ENCODE measurements at places on chromosomes 11 and 22. TPM values are rescaled to one million over a fixed set of nuclear protein-coding genes. Genes with fewer than 3 reads are reported as not detected.

DNA sequence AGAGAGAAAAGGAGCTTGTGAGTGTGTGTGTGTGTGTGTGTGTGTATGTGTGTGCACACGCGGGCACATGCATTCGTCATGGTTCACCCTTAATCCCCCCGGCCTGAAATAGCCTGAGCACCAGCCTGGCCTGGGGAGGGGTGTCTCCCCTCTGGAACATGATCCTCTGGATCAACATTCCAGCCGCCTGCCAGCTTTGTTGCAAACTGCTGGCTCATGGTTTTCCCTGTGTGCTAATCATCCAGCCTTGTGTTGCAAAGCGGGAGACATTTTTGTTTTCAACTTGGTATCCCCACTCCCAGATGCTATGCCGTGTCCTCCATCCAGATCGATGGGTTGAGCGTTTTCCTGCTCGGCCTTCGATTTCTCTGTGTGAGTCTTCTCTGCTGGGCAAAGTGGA lies 94.3 kb downstream of the FEZ1 start:
- peak; percentile 61 for DNase-seq

- DNase-seq = peak; percentile 65
Measured at GRCh38 chr11:112279901-112280267, 19.2 kb upstream of the PLET1 start.

GRCh38 chr11:61926235-61926634 lies 8.9 kb upstream of the RAB3IL1 start:
- DNase-seq = no peak

GRCh38 chr11:12274056-12274455 lies 103.3 kb upstream of the PARVA start:
- no peak for DNase-seq

GRCh38 chr11:27085111-27085510 lies 44.5 kb downstream of the BBOX1 start:
- no peak for DNase-seq

DNA sequence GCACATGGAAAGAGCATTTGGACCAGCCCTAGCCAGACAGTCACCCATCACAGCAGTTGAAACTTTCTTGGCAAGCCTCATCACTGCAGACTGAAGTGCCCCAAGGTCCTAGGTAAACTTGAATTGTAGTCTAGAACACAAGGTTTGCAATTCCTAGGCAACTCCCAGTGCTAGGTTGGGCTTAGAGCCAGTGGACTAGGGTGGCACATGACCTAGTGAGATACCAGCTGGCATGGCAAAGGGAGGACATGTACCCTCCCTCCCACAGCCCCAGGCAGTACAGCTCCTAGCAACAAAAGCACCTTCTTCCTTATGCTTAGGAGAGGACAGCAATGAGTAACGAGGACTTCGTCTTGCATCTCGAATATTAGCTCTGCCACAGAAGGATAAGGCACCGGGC lies 889.5 kb downstream of the JRKL start:
- no peak for DNase-seq

- DNase-seq = no peak
Measured at GRCh38 chr11:20597680-20598484, 1.5 kb upstream of the SLC6A5 start.

- DNase-seq = no peak
Measured at GRCh38 chr22:20149257-20150250, 1.3 kb downstream of the CCDC188 start.

DNA sequence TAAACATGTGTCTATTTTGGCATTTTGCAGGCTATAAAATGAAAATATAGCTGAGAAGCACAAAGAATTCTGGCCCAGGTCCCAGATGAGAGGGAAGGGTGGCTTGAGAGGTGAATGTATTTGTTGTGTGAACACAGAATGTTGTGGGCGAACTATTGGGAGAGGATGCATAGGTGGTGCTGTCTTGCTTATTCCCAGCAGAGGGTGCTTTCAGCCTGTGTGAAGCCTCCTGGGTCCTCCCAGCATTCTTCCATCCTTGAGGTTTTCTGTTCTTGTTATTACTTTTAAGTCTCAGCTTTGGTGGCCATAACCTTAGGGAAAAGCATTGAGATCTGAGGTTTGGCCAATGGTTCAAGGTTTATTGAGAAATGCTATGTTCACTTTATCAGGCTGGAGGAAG lies 108.7 kb upstream of the SNX19 start:
- no peak for DNase-seq

DNA sequence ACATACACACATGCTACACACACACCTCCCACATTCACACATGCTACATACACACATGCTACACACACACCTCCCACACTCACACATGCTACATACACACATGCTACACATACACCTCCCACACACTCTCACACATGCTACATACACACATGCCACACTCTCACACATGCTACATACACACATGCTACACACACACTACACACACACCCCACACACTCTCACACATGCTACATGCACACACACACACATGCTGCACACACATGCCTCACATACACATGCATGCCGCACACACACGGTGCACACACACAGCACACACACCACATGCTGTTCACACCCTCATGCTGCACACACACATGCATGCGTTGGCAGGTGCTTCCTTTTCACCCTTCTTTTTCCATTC lies 495.4 kb downstream of the NTM start:
- no peak for DNase-seq

GRCh38 chr11:60985991-60986915 lies 14.8 kb downstream of the CD6 start:
- DNase-seq = no peak

DNA sequence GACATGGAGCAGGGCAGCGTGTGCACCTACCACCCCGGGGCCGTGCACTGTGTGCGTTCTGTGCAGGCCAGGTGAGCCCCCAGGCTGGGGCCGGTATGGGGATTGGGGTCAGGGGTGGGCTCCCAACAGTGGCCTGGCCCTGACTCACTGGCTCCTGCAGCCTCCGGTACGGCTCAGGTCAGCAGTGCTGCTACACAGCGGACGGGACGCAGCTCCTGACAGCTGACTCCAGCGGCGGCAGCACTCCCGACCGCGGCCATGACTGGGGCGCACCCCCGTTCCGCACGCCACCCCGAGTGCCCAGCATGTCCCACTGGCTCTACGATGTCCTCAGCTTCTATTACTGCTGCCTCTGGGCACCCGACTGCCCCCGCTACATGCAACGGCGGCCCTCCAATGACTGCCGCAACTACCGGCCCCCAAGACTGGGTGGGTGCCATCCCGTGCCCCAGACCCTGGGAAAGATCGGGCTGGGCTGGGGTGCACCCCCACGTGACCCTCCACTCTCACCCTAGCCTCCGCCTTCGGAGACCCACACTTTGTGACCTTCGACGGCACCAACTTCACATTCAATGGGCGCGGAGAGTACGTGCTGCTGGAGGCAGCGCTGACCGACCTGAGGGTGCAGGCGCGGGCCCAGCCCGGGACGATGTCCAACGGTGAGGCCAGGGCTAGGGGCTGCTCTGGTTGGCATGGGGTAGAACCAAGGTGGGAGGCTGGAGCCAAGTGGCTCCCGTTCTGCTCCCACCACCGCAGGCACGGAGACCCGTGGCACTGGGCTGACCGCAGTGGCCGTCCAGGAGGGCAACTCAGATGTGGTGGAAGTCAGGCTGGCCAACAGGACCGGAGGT lies 4.4 kb downstream of the SUSD2 start:
- peak; percentile 47 for DNase-seq

- DNase-seq = no peak
Measured at GRCh38 chr11:57463671-57464538, 3.6 kb downstream of the RTN4RL2 start.

DNA sequence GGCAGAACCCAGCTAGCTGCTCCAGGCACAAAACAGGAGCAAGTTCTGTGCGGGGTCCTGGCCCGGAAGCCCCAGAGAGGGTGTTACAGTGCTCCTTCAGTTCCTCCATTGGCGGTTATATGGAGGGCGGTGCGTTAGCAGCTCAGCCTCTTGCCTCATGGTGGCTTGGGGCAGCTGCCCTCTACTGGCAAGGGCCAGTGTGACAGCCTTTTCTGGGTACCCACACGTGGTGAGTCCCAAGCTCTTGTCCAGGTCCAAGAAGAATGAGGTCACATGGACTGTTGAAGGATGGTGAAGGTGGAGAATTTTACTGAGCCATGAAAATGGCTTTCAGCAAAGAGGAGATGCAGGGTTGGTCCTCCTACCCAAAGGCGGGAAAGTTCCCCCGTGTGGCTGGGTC lies 100.5 kb downstream of the WT1 start:
- no peak for DNase-seq

- no peak for DNase-seq
Measured at GRCh38 chr11:13214276-13214675, 63.3 kb upstream of the BMAL1 start.

DNA sequence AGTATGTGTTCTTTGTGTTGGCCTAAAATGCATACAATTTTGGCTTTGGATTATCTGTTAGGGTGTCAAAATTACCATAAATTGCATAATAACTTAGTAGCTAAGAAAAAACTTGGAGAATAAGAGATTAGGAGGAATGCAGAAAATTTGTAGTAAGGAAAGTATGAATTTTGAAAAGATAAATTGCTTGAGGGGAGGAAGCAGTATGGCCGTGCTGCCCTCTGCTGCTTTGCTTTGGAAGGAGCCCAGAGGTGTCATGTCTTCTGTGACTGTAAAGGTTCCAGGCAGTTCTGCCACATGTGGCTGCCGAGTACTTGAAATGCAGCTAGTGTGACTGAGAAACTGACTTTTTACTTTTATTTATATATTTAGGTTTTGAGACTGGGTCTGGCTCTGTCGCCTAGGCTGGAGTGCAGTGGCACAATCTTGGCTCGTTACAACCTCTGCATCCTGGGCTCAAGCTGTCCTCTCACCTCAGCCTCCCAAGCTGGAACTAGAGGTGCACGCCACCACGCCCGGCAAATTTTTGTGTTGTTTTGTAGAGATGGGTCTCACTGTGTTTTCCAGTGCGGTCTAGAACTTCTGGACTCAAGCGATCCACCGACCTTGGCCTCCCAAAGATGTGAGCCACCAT lies 1.8 kb downstream of the ADSL start:
- peak; percentile 71 for DNase-seq

The SCGB1C1 gene
- not detected for polyA plus RNA-seq

The POU2AF2 gene
- not detected for polyA plus RNA-seq

The PRODH gene
- polyA plus RNA-seq = 2.8 TPM

The BLID gene
- 0.57 TPM for polyA plus RNA-seq

The TRIM68 gene
- 6.5 TPM for polyA plus RNA-seq

The TMEM121B gene
- 0.68 TPM for polyA plus RNA-seq

The PDGFB gene
- polyA plus RNA-seq = 15.4 TPM

The CELSR1 gene
- polyA plus RNA-seq = 5.6 TPM

The HBE1 gene
- polyA plus RNA-seq = 0.11 TPM

The KCTD17 gene
- 34.4 TPM for polyA plus RNA-seq

The SCT gene
- not detected for polyA plus RNA-seq

The OR52A1 gene
- polyA plus RNA-seq = not detected

The FOXRED1 gene
- polyA plus RNA-seq = 34.9 TPM

The C22orf42 gene
- polyA plus RNA-seq = not detected

All from right cardiac atrium (tissue), 5 donors.